ENCODE measurements at places on chromosomes 16 and 17.
A peak's percentile ranks its signal among the peaks of the same experiment; 100 is the strongest.

- DNase-seq: no peak
These were observed 92.4 kb upstream of the CDC42EP4 start for GRCh38 chr17:73404246-73404645.

DNA sequence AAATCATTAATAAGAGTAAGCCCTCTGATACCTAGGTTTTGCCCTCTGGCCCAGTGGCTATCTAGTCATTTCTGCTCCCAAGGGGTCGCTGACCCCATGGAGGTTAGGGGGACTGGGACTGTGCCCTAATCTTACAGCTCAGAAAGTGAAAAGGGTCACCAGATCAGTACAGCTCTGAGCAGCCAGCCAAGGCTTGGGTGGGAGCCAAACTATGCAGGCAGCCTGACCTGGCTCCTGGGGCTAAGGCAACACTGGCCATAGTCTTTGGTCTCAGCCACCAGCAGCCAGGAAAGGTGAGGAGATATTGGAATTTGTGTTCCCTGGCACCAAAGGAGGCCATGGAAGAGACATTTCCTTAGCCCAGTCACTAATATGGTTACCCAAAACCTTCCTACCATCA, 67.6 kb downstream of the ASIC2 start:
- no peak for DNase-seq

DNA sequence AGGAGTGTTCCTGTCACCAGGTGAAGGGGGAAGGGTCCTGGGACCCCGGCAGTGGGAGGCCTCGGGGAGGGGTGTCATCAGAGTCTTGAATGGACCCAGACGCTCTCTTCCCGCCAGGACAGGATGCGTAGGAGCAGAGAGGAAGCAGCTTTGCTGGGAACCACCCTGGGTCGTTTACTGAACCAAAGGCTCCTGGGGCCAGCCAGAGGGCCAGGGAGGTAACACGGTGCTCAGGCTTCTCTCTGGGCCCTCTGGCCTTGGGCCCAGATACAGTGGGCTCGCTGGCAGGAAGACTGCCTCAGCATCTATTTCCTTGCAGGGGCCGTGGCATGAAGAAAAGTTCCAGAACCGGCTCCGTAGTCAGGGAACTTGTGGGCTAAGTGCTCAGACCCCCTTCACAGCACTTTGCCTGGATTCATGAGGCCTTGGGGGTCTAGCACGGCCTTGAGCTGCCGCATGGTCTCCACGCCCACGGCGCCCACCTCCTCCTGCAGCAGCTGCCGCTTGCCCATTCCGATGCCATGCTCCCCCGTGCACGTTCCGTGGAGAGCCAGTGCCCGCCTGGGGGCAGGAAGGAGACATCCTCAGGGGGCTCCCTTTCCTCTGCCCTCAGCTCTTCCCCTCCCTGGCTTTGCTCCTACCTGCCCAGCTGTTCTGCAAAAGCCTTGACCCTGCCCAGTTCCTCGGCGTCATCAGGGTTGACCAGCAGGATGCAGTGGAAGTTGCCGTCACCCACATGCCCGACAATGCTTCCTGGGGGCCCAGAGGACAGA, 4.4 kb downstream of the LDHD start:
- DNase-seq: no peak

GRCh38 chr17:64377769-64378282, 12.8 kb downstream of the PECAM1 start:
- no peak for DNase-seq

DNA sequence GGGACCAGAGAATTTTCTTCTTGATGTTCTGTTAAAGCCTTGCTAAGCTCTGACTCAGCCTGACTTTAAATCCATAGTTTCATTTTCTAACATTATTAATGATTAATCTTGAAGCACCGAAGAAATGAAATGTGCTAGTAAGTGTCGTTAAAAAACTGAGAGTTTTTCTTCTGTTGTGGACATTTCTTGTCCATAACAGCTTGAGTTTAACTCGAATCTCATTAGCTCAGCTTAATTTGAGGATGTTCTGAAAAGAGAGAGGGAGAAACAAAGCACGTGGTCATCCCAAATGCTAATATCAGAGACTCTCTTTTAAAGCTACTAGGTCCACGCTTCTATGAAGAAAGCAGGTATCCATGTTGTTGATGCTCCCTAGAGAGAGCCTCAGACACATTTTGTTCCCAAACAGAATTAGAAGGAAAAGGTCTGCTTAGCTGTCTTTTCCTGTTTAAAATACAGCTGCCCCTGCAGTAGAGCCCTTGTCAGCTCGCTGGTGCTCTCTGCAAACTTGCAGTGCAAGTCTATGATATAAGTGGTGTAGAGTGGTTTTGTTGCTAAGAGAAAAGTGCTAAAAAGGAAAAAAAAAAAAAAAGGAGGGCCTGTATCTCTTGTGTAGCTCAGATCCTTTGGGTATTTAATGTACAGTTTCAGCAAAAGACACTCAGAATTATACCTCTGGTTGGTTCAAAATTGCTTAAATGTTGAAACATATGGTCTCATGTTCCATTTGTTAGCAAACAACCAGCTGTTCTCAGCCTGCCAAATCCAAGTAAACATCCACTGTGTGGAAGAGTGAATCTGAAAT, 191.1 kb upstream of the TBX2 start:
- DNase-seq: no peak

DNA sequence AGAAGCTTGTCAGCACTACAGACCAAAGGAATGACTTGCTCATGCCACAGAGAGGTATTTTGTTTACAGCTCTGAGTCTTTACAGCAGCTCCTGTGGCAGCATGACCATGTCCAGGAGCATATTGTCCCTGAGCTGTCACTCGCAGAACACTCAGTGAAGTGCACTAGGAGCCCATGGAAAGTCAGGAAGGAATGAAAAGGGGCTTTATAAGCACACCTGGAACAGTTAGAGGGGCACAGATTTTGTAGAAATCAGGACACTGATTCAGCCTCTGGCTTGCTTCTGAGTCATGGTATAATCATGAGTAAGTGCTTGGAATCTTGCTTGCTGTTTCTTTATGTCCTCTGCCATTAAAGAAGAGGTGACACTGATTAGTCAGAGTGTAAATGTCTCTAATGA, 41.0 kb downstream of the TADA2A start:
- DNase-seq: no peak

- no peak for DNase-seq
These were observed 19.8 kb upstream of the FAM83G start for GRCh38 chr17:19024101-19025078.

- DNase-seq: no peak
These were observed 581 bp downstream of the CD68 start for GRCh38 chr17:7579834-7580603.

- DNase-seq: no peak
These were observed 12.9 kb downstream of the TRIM37 start for GRCh38 chr17:59093702-59094231.

DNA sequence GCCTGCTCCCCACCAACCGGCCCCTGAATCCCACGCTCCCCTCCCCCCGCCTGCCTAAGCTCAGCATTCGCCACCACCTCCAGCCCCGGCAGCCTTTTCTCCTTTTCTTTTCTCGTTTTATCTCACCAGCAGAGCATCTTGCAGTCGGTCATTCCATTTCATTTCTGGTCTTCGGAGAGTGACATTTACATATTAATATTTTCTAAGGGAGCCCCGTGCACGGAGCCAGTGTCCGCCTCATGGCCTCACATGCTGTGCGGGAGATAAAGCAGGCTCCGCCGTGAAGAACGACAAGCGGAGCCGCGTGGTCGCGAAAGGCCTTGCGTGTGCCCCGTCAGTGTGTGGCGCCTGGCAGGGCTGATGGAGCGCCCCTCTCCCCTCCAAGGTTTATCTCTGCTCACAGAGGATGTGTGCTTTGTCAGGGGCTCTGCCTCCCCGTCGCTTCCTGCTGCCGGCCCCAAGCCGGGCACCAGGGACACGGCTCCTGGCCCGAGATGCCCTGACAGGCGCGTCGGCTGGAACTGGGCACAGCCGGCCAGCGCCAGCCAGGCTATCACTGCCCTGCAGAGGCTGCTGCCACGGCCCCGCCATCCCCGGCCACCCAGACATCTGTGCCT, 95.5 kb upstream of the GSE1 start:
- no peak for DNase-seq

GRCh38 chr17:3590231-3590630, 19.0 kb downstream of the TRPV1 start:
- no peak for DNase-seq

GRCh38 chr16:53805113-53805512, 101.2 kb downstream of the FTO start:
- DNase-seq: no peak

- DNase-seq: no peak
These were observed 48.5 kb downstream of the SNX11 start for GRCh38 chr17:48155889-48156611.

GRCh38 chr16:59840169-59840568, 1106.1 kb upstream of the GOT2 start:
- no peak for DNase-seq

- DNase-seq: no peak
These were observed 1.2 kb downstream of the MIF4GD start for GRCh38 chr17:75269844-75270217.

GRCh38 chr16:89613231-89613953, at the start of gene DPEP1:
TSS of gene DPEP1 (plus strand) at chr16:89613642. CDS start at chr16:89630411, 16,769 bp downstream.
- DNase-seq: no peak

GRCh38 chr16:89122322-89122851, 28.7 kb downstream of the ACSF3 start:
- DNase-seq: peak; percentile 37

GRCh38 chr16:28820016-28820415, 2.8 kb upstream of the ATXN2L start:
- no peak for DNase-seq

DNA sequence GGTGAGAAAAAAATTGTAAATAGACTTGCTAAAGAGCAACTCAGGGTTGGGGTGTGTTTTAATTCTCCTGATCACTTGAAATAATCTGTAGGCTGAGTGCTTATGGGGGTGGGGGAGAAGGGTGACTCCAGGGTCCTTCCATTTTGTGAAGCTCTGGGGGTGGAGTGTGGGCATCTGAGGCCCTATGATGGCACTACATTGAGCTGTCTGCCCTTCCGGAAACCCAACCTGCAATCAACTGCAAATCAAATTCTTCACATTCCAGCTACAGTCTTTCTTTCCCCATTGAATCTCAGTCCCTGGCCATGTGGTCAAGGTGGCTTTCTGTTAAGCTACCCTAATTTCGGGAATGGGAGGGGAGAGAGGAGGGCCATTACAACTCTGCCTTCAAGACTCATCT, 6.0 kb upstream of the CDC6 start:
- no peak for DNase-seq

DNA sequence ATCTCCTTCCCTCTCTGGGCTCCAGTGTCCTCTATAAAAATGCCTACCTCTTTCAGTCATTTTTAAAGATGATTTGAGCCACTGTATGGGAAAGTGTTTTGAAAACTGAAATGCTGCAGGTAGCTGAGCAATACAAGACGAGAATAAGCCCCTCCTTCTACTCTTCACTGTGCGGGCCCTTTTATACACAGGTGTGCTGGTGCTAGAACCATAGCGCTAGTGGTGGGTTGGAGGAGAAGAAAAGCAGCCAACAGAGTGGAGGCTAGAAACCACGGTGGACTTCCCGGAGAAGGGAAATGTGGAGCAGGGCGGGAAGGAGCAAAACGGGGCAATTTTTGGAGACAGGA, 58.2 kb upstream of the DLX4 start:
- no peak for DNase-seq

GRCh38 chr16:86040496-86040895, 141.5 kb downstream of the IRF8 start:
- no peak for DNase-seq

GRCh38 chr17:57880086-57880456, 30.2 kb upstream of the MRPS23 start:
- no peak for DNase-seq

DNA sequence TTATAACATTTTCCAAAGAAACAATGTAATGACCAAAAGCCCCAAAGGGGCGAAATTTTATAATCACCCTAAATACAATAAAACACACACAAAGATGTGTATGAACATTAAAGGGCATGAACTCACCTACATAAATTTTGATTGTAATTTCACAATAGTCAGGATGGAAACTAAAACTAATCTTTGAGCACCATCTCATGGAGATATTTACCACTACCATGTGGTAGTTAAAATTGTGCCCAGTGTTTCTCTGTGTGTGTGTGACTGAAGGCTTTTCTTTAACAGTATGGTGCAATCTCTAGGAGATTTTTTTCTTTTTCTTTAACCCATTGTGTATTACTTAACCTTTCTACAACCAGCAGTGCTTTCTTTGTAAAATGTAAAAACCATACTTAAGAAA, 19.7 kb upstream of the MEIOC start:
- no peak for DNase-seq
